ENCODE measurements at places on chromosomes 5 and 9.

DNA sequence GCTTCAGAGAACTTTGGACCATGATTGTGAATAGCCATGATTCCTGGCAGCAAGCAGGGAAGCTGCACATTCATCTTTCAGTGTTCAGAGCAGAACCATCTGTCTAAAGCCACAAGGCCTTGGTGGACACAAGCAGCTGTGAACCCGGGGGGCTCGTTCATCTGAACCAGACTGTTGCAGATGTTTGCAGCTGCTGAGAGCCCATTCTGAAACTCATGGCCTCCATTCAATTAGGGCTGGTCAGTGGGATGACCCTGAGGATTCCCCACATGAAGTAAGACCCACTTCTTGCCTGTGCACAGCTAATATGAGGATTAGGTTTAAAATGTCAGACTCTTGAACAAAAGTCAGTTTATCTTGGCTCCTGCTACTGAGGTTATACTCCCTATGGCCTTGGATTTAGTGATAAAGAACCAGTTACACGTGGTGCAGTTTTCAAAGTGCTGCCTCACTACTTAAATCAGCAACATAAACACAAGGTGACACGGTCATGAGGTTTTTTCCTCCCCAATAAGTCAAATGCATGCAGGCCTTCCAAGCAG, 109.8 kb upstream of the IFNK start:
- DNase-seq: no peak

GRCh38 chr5:150313501-150313900, 10.8 kb upstream of the ARSI start:
- DNase-seq: no peak

- no peak for DNase-seq
These were observed 572 bp downstream of the NR4A3 start for GRCh38 chr9:99822109-99822805.

DNA sequence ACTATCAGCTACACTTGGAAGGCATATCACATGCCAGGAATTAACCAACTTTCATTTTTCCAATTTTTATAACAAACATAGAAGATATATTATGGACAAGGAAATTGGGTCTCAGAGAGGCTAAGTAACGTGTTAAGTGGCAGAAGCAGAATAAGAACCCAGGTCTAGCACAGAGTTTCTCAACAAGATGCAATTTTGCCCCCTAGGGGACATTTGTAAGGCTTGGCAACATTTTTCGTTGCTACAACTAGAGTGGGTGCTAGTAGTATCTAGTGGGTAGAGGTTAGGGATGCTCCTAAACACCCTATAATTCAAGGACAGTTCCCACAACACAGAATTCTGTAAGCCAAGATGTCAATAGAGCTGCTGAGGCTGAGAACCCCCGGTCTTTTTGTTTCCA, 180.6 kb downstream of the SNCAIP start:
- DNase-seq: no peak

DNA sequence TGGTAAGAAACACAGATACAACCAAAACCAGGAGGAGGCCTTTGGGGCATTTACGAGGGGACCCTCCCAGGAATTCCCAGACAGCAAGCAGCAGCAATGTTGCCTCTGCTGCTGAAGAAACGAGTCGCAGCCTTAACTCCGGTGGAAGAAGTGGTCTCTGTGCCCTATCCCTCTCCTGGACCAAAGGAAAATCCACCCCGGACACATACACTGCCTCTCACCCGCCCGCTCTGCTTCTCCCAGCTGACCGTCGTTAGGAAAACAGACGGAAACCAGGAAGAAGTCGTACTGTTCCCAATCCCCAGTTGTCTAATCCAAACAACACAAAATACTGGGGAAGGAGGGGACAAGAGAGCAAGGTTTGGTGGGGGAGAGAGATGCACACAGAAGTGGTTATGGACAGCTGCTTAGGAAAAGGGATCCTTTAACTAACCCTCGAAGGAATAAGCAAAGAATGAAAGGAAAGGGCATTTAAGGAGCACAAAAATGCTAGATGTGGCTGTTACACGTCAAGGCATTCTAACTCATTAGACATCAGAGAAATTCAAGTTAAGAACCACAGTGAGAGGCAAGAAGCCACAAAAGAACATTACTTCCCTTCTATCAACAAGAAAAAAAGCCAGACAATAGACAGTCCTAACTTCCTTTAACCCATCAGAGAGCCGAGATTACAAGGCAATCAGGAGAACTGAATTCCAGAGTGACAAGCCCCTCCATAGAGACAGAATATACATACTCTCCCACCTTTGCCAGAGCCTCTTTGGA, 71.9 kb downstream of the ACTL7B start:
- DNase-seq: no peak

- no peak for DNase-seq
These were observed 2.2 kb downstream of the PCDH1 start for GRCh38 chr5:141875795-141876627.

- DNase-seq: no peak
These were observed 38.2 kb downstream of the GALNT10 start for GRCh38 chr5:154228696-154229095.

DNA sequence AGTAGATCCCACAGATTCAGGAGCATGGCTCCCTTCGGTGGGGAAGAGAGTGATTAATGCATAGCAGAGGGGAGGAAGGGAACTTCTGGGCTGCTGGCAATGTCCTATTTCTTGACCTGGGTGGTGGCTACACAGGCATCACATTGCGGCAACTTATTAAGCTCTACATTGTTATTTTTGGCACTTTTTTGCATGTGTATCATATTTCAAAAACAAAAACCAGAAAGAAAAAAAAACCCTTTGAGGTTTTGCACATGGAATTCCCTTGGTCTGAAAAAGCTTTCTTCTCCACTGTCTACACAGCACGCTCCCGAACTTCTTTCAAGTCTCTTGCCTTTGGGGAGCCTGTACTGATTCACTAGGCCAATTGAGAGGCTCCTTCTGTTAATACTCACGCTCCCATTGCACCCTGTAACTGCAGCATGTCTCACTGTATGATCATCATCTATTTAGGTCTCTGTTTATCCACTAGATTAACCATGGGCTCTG, 25.1 kb downstream of the CEMIP2 start:
- no peak for DNase-seq

- DNase-seq: no peak
These were observed 4.6 kb upstream of the ISL1 start for GRCh38 chr5:51378448-51379330.

GRCh38 chr5:176400382-176401156, 12.0 kb downstream of the HIGD2A start:
- no peak for DNase-seq

Data from hypothalamus (tissue), 51 donors.